Kidney (tissue), 22 donors: ENCODE measurements at places on chromosomes 7 and 10.

- no peak for DNase-seq
Observed at GRCh38 chr7:26614503-26614902, 249.9 kb downstream of the SKAP2 start.

DNA sequence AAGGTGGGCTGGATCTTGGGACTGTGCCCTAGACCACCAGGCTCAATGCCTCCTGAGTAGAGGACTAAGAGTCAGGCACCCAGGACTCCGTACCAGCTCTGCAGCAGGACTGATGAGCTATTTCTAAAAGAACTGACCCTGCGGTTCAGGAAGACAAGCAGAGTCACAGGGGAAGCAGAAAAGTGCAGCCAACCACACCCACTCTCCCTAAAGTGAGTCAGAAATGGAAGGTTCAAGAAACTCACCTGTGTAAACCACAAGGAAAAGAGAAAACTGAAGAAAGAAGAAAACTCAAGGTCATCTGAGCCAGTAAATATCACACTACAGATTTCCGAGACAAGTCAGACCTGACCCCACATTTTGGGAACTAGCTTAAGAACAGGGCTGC, 2.5 kb downstream of the PARP12 start:
- no peak for DNase-seq

DNA sequence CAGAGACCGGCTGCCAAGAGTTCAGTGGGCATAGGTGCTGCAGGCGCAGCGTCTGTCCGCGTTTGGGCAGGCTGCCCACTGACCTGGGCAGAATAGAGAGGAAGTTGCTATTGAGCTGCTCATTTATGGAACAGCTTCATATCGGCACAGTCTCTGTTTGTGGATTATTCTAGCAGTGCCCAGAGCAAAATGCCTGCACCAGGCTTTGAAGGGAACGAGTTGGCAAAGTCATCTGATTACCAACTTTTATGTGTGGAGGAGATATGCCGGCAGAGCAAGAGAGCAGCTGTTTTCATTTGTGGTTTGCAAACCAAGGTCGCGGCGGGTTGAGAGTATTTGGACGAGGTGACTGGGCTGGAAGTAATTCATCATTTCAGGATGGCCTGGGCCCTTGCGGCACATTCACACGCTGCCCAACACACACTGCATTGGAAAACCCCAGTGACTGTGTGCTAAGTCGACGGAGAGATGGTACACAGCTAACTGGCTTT, 228.5 kb downstream of the TCERG1L start:
- DNase-seq = no peak

GRCh38 chr10:62177111-62177510, 91.5 kb downstream of the RTKN2 start:
- DNase-seq = no peak

GRCh38 chr10:118596426-118597124, 1.1 kb upstream of the PRLHR start:
- DNase-seq = no peak

DNA sequence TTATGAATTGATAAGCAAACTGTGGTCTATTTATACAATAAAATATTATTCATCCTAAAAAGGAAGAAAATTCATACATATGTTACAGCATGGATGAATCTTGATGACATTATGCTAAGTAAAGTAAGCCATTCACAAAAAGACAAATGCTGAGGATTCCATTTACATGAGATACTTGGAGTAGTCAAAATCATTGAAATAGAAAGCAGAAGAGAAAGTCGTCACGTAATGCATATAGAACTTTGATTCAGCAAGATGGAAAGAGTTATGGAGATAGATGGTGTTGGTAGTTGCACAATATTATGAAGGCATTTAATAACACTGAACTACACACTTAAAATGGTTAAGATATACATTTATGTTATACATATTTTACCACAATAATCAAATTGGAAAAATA, 309.7 kb upstream of the KLF6 start:
- no peak for DNase-seq

DNA sequence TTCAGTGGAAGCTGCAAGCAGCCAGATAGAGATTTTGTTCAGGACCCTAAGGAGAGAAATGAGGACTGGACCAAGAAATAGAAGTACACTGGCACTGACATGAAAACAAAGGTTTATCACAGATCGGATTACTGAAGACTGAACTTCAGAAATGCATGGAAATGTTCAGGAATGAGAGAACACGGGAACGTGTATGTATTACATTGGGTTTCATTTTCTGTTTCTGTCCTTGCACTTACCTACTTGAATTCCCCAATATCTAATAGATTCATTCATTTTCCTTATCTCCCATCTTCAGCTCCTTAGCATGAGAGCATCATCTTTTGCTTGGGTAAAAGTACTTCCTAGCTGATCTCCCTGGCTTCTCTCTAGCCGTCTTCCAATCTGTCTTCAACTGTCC, 114.5 kb downstream of the CACNB2 start:
- DNase-seq = no peak
